ENCODE measurements at places on chromosomes 7 and 10. TPM values are rescaled to one million over a fixed set of nuclear protein-coding genes. Genes with fewer than 3 reads are reported as not detected.

- DNase-seq, result no peak
These were observed 59.4 kb downstream of the CALCR start for GRCh38 chr7:93515144-93515543.

DNA sequence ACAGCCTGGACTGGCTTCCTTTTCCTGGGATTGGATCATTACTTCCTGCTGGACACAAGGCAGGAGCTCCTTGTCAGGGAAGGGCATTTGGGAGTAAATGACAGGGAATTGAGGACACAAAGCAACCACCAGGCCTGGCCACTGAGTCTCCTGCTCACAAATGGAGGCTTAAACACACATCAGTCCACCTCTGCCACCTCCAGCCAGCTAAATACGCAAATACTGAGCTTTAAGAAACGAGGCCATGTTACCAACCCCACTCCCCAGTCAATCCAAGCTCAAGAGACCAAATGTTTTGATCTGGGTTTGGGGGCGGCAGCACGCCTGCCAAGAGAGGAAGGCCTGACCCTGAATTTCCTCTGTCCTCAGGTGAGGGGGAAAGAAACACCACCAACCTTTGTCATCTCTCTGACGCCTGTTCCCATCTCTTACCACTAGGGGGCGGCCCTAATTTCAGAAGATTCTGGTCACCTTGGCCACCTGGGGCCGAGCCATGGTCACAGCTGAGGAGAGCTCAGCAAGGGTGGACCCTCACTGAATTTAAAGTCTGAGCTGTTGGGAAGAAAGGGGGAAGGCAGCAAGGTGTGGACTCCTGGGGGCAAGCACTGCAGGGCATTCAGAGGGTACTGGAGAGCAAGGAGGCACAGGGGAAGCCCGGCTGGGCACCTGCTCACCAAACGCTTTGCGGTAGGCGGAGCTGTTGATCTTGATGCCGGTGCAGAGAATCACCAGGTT lies 16.5 kb downstream of the AIFM2 start:
- DNase-seq, result peak; percentile 68

DNA sequence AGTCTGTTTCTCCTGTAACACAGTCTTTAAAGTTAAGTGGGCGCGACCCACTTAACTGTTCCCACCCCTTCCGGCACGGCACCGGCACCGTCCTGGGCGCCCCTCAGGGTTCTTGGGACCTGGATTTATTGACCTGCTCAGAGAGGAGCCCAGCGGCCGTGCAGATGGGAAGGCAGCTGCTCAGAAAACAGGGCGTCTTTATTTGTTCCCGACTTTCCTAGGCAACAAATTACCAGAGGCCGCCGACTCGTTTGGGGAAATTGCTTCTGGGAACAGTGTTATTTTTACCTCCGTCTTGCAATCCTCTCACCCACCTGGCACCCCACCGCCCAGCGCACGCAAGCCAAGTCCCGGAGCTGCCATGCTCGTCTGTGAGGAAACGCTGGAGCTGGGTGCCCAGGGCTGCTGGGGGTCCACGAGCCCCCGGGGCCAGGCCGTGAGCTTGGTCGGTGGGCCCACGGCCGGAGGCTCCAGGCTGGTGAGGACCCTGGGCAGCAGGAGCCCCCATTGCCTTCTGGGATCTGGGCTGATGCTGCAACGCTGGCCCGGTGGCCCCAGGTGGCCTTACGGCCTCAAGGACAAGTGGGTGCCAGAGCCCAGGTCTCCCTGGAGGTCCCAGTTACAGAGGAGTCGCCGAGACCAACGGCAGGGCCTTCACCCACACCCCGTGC lies 14.9 kb upstream of the ADGRA1 start:
- no peak for DNase-seq

DNA sequence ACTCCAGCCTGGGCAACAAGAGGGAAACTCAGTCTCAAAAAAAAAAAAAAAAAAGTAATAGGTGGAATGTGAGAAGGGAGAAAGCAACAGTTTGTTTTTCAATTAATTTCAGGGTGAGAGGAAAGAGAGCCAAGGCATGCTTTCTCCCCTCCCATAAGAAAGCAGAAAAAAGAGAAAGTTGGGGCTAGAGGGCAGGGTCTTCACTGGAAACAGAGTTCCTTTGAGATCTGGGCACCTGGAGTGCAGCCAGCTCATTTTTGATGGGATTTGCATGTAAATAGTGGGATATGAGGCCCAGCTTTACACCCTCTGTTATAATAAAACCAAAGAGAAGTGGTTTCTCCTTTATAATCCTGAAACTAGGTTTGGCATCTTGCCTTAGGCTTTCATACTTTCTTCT lies 13.8 kb upstream of the STOX1 start:
- DNase-seq, result no peak

GRCh38 chr7:128873234-128873633 lies 10.6 kb downstream of the ATP6V1F start:
- no peak for DNase-seq

DNA sequence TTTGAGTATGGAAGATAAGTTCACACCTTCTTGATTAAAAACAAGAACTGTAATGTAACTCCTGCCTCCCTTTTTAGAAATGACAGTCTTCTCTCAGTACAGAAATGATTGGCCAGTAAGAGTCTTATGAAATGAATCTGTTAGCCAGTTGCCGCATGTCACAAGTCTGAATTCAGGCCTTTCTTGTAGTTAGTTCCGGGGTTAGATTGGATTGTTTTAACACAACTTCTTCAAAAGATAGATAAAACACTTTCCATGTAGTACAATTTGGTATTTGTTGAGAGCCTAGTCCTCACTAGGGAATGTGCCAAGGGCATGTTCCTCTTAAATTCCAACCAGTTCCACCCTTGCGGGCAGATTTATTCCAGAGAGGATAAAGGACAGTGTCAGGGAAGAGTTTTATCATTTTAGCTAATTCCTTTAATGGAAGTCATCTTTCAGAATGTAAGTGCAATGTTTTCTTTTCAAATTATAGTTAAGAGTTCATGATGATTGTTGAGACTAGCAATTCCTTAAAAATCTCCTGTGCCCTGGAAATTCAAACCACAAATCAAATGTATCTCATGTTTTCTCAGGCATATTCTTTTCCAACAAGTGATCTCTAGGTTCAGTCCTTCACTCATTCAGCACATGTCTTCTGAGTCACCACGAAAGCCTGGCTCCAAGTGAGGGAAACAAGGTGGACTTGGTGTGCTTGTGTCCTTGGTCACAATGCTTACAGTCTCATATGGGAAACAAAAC lies 4.1 kb downstream of the FHIP2A start:
- DNase-seq, result peak; percentile 24

- DNase-seq, result no peak
These were observed 10.3 kb downstream of the ITPRIP start for GRCh38 chr10:104327745-104328645.

DNA sequence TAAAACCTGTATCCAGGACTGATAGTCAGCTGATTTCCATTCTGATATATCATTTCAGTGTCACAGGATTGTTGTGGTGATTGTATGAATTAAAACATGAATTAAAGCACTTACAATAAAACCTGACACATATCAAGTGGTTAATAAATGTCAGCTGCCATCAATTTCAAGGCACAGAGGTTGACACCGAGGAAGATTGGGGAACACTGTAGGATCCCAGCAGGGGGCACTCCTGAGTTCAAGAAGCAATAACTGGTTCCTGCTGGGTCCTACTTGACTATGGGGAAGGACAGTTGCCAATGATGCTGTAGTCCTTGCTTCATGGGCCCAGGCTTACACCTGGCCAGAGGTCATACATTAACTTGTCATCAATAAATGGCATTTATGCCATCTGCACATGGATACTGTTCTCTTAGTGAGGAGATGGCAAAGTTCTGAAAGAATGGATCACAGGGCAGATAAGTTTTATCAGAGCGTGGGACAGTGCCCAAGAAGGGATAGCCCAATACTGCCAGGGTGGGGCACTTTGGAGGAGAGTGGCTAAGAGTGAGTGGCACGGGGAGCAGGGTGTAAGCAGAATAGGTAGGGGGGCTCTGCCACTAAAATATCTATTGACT lies 24.1 kb downstream of the FZD1 start:
- DNase-seq, result peak; percentile 43

- DNase-seq, result no peak
These were observed 670 bp downstream of the RCC1L start for GRCh38 chr7:75072981-75073283.

DNA sequence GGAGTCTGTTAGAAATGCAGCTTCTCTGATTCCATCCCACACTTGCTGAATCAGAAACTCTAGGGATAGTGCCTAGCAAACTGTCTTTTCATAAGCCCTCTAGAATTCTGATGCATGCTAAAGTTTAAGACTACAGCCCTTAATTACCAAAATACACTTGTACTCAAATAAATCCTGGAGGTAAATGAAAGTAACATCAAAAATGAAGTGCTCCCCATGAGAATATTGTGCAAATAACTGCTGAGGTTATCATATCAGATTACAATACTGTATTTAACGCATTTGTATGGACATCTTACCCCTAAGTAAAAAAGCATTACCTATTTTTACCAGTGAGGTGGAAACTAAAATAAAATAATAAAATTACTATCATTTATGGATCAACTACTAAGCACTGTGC lies 104.7 kb downstream of the CHCHD3 start:
- DNase-seq, result no peak

GRCh38 chr10:47023237-47024045 lies 112.2 kb downstream of the PTPN20 start:
- no peak for DNase-seq

The ZNF25 gene
- 14.6 TPM for total RNA-seq

The MSMB gene
- total RNA-seq, result not detected

The ASB10 gene
- not detected for total RNA-seq

The BAIAP2L1 gene
- 4.2 TPM for total RNA-seq

The CALY gene
- not detected for total RNA-seq

The TAF5 gene
- 10.0 TPM for total RNA-seq

The HMX2 gene
- 0.18 TPM for total RNA-seq

The AKR1C1 gene
- 0.93 TPM for total RNA-seq
